Amniotic epithelial cell (primary cell): ENCODE measurements at places on chromosomes 5 and 9.

GRCh38 chr5:127830829-127831598 lies 127.8 kb downstream of the CCDC192 start:
- no peak for DNase-seq

- DNase-seq = no peak
Observed at GRCh38 chr5:174303035-174303434, 257.5 kb downstream of the NSG2 start.

GRCh38 chr5:7773178-7773577 lies 77.8 kb downstream of the CFAP90 start:
- DNase-seq = no peak

DNA sequence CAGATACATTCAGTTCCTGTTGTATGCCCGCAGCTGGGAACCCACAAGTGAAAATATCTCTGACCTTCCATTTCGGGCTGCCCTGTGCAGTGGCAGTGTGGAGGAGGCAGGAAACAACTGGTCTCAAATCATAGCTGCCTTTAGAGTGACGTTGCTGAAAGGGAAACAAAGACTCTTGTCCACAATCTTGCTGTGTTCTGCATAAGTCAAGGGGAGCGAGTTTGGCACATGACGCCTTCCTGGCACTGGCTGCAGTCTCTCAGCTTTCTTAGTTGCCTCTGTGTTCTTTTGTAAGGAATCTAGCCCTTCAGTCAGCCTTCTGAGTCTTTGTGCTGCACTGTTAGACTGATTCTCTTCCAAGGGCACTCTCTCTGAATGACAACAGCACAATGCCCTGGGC lies 24.0 kb downstream of the ADAMTS16 start:
- no peak for DNase-seq

- DNase-seq = no peak
Observed at GRCh38 chr9:17520268-17521064, 58.4 kb upstream of the SH3GL2 start.

- no peak for DNase-seq
Observed at GRCh38 chr9:16668734-16669295, 201.7 kb downstream of the BNC2 start.

GRCh38 chr9:135463140-135463539 lies 16.4 kb upstream of the PPP1R26 start:
- DNase-seq = no peak

- no peak for DNase-seq
Observed at GRCh38 chr9:79026316-79026715, 545.4 kb upstream of the TLE4 start.

- DNase-seq = no peak
Observed at GRCh38 chr5:10431415-10431814, 10.3 kb upstream of the ROPN1L start.

DNA sequence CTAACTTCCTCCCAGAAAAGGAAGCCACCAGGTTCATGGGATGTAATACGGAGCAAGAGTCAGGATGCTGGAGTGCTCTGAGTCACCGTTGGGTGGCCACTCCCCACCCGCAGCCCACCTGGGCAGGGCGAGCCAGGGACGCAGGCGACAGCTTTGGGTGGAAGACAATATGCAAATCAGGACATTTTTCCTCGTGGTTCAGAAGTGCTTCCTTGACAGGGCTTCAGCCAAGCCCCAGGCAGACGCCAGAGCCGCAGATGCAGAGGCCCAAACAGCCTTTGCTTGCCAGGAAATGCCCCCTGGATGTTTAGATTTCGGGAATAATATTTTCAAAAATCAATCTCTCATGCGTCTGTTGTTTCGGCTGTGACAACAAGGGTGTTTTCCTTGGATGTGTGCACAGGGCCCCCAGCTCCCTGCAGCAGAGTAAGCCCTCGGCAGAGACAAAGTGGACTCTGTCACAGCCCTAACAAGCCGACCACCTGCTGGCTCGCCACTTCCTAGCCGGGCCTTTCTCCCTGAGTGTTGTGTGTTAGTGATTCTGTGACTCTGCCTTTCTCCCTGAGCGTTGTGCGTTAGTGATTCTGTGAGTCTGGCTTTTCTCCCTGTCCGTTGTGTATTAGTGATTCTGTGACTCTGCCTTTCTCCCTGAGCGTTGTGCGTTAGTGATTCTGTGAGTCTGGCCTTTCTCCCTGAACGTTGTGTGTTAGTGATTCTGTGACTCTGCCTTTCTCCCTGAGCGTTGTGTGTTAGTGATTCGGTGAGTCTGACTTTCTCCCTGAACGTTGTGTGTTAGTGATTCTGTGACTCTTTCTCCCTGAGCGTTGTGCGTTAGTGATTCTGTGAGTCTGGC lies 11.8 kb upstream of the SLC9A3 start:
- DNase-seq = no peak

DNA sequence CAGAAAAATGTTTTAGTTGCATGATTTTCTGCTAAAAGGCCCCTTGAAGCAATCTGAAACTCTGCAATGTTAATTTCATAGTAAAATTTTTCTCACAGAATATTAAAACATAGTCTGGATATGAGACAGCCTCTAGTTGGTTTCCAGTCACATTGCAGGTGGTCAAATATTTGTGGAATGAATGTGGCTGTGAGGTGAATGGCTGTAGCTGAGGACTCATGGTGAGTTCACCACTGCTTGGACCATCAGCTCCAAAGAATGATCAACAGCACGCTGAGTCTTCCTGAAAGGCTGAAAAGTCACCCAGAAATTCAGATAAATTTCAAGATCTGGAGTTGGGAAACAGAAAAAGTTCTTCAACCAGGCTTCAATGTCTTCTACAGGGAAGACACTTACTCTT lies 79.8 kb downstream of the MAT2B start:
- DNase-seq = peak; percentile 60

GRCh38 chr9:91334053-91334452 lies 27.7 kb downstream of the AUH start:
- DNase-seq = peak; percentile 12

DNA sequence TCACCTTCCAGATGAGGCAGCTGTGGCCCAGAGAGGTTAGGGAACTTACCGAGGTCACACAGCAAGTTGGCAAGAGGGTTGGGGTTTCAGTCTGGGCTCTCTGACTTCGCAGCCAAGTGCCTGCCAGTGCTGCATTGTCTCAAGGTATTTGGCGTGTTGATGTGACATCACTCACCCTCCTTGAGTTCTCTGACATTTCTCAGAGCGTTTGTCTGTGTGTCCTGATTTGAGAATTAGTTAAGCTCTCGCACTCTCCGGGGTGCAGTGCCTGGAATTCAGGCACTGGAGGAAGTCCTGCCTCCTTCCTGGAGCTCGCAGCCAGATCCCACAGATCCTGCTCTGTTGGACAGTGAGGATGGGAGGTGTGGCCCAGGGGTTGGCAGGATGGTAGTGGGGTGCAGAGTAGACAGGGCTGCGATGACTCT lies 25.7 kb downstream of the WWC1 start:
- no peak for DNase-seq

DNA sequence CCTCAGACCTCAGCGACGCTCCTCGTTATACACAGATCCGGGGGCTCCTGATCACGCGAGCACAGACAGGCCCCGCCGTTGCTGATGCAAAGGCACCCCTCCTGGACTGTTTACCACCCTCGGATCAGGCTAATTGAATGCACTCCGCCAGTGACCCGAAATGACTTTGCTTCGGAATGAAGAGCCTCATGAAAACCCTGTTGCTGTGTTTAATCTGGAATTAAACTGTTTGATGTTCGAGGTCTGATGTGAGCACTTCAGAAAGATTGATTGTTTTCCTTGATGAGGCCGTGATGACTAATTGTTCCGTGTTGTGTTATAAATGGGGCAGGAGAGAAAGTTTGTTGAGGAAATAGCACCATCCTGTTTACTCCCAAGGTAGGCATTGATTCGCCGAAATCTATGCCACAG lies 190.5 kb upstream of the PPP1R26 start:
- no peak for DNase-seq

- no peak for DNase-seq
Observed at GRCh38 chr5:172892713-172893112, 58.7 kb downstream of the ERGIC1 start.
